ENCODE measurements at places on chromosomes 6 and 20.

DNA sequence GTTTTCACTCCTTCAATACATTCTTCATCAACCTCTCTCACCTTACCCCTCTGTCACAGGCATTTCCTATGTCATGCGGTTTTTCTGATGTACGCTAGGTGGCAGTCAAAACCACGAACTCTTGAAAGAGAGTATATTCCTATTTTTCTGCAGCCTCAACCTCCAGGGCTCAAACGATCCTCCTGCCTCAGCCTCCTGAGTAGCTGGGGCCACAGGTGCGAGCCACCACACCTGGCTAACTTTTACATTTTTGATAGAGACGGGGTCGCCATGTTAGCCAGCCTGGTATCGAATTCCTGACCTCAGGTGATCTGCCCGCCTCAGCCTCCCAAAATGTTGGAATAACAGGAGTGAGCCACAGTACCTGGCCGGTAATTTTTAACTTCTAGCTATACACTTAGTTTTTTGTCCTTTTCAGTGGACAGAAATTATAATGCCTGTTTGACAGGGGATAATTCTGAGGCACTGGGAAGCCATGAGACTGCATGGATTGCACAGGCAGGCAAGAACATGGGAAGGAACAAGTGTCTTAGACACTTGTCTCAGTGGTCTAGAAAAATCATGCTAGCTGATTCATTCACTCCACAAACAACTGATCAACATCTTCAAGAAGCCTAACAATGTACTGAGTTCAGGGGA lies 22.5 kb upstream of the HFE start:
- DNase-seq, result peak; percentile 45

- no peak for DNase-seq
These were observed 1274.2 kb upstream of the GJE1 start for GRCh38 chr6:140858381-140858971.

DNA sequence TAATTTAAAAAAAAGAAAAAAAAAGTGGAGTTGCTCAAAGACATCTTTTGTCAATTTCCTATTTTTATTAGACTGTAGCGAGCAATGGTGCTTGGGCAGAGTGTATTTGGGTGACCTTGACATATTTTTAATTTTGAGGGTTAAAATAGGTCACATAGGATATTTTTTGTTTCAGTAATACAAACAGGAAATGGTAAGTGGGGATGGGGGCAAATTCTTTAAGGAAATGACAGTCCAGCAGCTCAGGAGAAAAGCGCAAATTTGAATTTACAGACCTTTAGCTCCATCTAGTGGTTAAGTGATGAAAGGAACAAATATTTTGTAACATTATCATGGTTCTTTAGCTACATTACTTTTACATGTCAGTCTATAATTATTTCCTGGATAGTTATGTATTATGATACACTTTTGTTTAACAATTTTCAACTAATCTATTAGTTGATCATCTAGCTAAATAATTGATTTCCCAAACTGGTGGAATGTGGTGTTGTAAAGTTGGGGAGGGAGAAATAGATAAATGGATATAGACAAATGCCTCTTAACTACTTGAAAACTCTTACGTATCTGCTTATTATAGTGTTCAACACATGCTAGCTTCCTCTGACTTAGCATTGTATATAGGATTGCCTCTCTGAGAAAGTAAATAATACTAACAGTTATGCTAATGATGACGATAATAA lies 10.0 kb downstream of the CITED2 start:
- DNase-seq, result no peak

GRCh38 chr6:44349904-44350649 lies 7.6 kb downstream of the SPATS1 start:
- DNase-seq, result no peak

GRCh38 chr20:19701429-19701828 lies 56.6 kb upstream of the RIN2 start:
- DNase-seq, result no peak

DNA sequence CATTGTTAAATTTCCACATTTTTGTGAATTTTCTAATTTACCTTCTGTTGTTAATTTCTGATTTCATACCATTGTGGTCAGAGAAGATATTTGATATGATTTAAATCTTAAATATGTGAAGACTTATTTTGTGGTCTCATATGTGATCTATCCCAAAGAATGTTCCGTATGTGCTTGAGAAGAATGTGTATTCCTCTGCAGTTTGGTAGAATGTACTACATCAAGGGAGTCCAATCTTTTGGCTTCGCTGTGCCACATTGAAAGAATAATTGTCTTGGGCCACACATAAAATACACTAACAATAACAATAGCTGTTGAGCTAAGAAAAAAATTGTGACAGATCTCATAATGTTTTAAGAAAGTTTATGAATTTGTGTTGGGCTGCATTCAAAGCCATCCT lies 176.2 kb upstream of the PRND start:
- no peak for DNase-seq

DNA sequence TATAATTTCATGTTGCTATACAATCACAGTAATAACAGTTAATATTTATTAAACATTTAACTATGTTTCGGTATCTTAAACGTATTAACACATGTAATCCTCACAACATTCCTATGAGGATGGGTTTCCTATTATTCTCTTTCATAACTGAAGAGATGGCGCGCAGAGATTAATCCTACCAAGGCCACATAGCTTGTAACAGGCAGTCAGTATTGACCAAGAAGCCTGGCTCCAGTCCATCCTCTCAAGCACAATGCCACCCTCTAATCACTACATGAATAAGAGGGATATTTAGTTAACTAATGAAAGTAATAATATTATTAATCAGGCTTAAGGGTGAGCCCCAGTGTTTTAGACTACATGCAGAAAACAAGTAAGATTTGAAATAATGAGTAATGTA lies 149.7 kb upstream of the SIM1 start:
- DNase-seq, result no peak

DNA sequence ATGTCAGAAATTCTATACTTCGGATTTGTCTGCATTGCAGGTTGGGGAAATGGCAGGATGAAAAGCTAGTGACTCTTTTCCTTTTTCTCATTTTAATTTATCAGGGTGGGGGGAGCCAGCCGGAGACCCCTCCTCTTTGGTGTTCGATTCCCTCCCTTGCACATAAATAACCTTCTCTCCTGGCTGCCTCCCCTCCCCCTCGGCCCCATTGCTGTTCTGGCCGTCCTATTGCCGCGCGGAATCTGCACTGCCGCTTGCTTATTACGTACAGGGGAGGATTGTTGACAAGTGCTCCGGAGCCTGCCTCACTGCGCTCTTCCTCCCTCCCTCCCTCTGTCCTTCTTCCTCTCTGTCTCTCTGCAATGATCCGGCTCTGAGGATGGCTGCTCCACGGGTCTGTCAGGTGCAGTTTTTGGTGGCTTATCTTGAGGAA lies 154.7 kb downstream of the JARID2 start:
- DNase-seq, result no peak

GRCh38 chr20:42714298-42715141 lies 475.2 kb downstream of the PTPRT start:
- no peak for DNase-seq

DNA sequence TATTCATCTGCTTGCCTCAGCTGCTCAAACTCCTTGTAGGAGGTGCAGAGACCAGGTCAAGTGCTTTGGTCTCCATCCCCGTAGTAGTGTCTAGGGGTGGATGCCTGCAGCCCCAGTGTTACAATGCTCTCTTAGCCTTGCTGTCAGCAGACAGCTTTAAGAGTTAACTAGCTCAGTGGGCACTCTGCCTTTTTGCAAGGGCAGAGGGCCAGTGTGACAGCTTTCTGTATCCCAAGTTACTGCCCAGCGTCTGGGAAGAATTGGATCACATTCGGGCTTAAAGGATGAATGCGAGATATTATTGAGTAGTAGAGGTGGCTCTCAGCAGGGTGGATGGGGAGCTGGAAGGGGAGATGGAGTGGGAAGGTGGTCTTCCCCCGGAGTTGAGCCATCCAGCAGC lies 339.9 kb upstream of the RNF217 start:
- no peak for DNase-seq

DNA sequence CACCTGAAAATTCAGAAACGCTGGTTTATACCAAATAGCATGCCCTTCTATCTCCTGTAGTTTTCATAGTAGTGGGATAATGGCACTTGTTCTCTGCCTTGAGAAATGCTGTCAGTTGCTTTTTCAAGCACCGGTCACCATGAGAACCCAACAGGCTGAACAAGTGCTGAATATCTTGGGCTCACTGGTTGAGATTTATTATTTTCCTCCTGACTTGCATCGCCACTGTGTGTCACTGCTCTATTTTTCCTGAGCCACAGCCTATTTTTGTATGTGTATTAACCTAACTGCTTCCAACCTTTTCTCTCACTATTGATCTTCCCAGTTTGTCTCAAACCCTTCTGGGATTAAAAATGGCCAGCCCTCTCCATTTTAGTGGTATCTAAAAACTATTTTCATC lies 71.9 kb downstream of the OPN5 start:
- DNase-seq, result no peak

DNA sequence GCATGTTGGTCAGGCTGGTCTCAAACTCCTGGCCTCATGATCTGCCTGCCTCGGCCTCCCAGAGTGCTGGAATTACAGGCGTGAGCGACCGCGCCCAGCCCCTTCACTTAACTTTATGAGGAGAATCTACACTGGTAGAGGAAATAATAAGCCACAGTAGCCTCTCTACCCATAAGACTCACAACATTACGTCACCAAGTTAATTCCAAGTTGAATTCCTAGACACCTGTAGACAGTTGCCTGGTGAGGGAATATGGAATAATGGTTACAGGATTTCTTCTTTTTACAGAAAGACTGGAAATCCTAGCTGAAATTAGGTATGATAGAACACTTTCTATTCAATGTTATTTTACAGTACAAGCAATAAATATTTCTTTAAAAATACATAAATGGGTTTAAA lies 854.5 kb upstream of the EYS start:
- DNase-seq, result no peak

- no peak for DNase-seq
These were observed 81.4 kb downstream of the SOBP start for GRCh38 chr6:107571354-107571753.

DNA sequence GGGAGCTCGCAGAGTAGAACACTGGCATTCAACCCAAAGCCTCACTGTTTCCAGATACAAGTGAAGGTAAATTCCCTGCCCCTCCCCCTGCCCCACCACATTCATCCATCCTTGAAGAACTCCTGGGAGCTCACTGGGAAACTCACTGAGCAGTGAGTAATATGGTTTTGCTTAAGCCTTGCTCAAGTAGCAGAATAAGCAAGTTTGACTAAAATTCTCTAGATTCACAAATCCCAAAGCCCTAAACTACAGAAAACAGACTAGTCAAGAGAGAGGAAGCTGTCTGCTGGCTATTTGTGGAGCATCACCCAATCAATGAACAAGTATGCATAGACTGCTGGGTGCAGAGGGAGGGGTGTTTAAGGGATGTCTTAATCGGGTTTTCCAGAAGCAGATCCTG lies 82.1 kb downstream of the UNC5CL start:
- DNase-seq, result no peak

DNA sequence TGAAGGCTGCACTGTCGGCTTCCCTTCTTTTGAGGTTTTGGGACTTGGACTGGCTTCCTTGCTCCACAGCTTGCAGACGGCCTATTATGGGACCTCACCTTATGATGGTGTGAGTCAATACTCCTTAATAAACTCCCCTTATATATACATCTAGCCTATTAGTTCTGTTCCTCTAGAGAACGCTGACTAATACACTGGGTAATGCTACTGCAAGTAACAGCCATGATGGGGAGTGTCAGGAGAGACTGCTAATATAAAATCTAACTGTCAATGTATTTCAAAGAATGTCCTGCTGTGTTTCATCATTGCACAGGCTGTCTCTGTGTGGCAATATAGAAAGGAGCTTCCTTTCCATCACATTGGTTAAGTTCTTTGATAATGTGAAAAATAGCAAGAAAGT lies 57.7 kb upstream of the UST start:
- DNase-seq, result no peak

GRCh38 chr6:111740506-111740905 lies 132.7 kb downstream of the FYN start:
- DNase-seq, result no peak

- no peak for DNase-seq
These were observed 36.3 kb upstream of the FAM83D start for GRCh38 chr20:38889792-38890496.

DNA sequence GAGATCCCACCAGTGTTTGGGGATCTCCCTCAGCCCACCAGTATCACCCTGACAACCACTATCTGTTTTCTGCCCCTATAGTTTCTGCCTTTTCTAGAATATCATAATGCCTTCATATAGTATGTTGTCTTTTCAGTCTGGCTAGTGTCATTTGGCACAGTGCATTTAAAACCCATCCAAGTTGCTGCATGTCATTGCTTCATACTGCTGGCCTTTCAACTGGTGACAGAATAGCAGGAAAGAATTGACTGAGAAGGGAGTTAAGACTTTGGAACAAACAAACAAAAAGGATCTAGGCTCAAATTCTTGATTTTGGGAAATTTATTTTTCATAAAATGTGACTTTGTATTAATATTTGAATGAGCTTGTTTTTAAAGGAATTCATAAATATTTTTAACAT lies 4.5 kb downstream of the LMBRD1 start:
- no peak for DNase-seq

- no peak for DNase-seq
These were observed 8.5 kb upstream of the EDN3 start for GRCh38 chr20:59291740-59292383.

- DNase-seq, result no peak
These were observed 428.8 kb upstream of the ID4 start for GRCh38 chr6:19408331-19408730.

- no peak for DNase-seq
These were observed 37.6 kb downstream of the TXLNB start for GRCh38 chr6:139254196-139254595.

DNA sequence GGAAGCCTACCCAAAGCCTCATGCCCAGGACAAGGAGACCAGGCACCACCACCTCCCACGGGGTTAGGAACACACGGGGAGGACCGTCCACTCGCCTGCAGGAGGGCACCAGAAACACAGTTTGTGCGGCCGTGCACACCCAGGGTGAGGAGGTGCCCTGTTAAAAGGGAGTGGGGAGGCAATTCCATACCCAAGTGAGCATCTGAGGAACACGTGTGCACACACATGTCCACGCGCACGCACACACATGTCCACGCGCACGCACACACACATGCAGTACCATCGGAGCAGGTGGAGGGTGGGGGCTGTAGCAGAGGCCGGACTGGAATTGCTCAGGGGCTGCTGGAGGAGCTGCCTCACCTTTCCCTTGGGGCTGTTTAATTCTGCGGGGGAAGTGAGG lies 259.4 kb downstream of the TAF4 start:
- DNase-seq, result no peak

DNA sequence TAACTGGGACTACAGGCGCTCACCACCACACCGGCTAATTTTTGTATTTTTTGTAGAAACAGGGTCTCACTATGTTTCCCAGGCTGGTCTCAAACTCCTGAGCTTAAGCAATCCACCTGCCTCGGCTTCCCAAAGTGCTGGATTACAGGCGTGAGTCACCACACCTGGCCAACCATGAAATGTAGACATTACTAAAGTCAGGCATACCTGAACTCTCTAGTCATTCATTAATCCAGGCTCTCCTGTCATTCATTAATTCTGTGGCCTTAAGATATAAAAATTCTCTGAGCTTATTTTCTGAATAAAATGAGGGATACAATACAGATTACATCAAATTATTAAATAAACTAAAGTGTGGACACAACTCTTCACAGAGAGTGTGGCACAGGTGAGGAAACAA lies 159.7 kb downstream of the GMDS start:
- no peak for DNase-seq

GRCh38 chr6:154353626-154354025 lies 3.0 kb downstream of the IPCEF1 start:
- DNase-seq, result no peak

- no peak for DNase-seq
These were observed 37.0 kb downstream of the AKAP7 start for GRCh38 chr6:131172222-131172621.

GRCh38 chr6:74434171-74434570 lies 738.2 kb downstream of the CD109 start:
- DNase-seq, result no peak

GRCh38 chr6:22558288-22558882 lies 11.0 kb upstream of the HDGFL1 start:
- no peak for DNase-seq

Measured in stimulated activated CD4-positive, alpha-beta T cell treated with anti-CD3 and anti-CD28 coated beads, Interleukin-4, amount 100 ng/mL, for 24 hours (primary cell).